ENCODE measurements at places on chromosomes 4 and X.

GRCh38 chr4:176844448-176844847 lies 51.7 kb upstream of the VEGFC start:
- no peak for DNase-seq

DNA sequence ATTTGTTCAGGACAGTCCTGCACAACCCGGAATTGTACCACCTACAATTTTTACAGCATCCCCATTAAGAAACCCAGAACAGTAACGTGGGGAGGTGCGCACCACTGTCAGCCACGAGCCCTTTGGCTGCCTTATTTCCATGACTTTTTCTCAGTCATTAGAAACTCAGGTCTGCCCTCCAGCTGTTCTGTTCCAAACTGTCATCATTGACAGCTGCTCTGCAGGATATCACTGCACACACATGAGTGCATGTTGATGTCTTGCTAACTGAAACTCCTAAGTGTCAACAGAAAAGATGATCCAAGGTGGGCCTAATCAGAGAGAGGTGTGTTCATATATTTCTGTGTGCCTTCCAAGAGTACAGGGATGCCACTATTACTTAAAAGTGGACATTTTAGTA lies 123.4 kb downstream of the PARM1 start:
- no peak for DNase-seq

DNA sequence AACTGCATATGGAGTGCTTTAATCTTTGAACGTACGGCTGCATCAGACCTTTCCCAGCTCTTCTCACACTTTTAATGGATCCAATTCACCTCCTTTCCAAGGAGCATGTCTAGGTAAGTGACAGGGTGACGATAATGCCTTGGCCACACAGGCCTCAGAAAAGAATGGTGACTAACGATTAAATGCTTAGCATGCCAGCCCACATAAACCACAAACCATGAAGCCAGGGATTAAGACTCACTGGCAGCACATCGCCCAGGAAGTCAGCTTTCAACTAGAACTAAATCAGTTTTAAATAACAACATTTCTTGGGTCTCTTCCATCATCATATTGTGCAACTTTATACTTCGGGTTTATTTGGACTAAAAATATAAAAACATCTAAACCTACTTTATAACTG lies 28.7 kb downstream of the INPP4B start:
- peak; percentile 9 for DNase-seq

DNA sequence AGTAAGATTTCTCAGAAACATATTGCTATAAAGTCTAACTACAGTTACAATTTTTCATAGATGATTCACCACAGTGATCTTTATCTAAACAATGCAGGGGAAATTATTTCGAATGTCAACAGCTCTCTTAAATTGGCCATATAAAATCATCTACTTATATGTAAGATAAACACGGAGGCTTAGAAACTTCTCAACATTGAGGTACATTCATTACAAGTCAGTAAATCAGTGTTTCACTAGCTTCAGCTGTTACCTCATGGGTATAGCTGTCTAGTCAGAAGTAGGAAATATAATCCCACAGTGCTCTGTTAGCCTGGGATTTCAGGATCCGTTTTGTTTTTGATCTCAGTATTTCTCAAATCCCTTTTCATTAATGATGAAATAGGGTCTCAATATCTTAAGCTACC lies 43.2 kb downstream of the PCDH7 start:
- no peak for DNase-seq

DNA sequence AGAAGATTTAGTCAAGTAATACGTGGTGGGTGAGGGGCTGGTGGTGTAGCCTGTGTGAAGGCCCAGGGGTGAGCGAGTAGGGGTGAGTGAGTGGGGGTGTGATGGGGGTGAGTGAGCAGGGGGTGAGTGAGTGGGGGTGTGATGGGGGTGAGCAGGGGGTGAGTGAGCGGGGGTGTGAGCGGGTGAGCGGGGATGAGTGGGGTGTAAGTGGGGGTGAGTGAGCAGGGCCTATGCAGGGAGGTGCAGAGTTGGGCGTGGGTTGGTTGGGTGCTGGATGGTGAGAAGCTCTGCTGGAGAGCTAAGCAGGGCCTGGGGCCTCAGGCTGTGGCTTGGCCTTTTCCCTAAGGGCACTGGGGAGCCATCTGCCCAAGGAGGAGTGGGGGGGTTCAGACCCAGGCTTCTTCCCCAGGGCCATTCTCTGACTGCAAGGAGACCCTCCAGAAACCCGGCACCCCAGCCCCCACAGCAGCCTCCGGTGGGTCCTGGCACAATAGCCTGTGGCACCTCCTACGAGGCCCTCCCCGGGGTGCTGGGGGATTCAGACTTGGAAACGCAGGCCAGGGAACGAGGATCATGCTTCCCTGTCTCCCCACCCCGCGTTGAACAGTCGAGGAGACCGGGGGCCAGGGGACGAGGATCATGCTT lies 30.4 kb downstream of the SH3TC1 start:
- DNase-seq: no peak

DNA sequence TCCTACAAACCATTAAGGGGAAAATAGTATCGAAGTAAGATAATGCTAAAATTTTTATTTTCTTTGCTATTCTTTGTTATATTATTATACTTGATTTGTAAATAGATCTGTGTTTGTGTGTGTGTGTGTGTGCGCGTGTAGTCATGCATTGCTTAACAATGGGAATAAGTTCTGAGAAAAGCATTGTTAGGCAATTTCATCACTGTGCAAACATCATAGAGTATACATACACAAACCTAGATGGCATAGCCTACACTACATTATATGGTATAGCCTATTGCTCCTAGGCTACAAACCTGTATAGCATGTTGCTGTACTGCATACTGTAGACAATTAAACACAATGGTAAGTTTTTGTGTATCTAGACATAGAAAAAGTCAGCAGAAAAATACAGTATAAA lies 17.1 kb downstream of the MTTP start:
- no peak for DNase-seq
